ENCODE measurements at places on chromosomes 3 and 15.

GRCh38 chr3:69770976-69771634, 31.8 kb downstream of the MITF start:
- no peak for DNase-seq

DNA sequence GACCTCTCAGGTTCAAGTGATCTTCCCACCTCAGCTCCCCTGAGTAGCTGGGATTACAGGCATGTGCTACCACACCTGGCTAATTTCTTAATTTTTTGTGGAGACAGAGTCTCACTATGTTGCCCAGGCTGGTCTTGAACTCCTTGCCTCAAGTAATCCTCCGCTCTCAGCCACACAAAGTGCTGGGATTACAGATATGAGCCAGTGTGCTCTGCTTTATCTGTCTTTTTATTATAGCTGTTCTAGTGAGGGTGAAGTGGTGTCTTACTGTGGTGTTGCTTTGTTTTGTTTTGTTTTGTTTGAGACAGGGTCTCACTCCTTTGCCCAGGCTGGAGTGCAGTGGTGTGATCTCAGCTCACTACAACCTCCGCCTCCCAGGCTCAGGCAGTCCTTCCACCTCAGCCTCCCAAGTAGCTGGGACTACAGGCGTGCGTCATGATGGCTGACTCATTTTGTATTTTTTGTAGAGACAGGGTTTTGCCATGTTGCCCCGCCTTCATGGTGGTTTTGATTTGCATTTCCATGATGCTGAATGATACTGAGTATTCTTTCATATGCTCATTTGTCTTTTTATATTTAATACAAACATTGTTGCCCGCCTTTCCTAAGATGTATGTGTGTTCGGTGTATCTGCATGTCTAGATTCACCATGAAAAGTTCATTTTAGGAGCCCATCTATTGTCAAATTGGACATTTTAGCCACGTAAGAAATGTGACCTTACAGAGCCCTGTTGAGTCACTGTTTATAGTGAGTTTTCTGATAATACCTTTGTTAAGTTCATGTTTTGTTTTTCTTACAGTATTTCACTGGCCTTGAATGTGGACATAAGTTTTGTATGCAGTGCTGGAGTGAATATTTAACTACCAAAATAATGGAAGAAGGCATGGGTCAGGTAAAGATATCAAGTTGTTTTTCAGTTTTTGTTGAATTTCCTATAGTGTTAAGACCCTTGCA, 80.6 kb downstream of the ARIH1 start:
- no peak for DNase-seq

GRCh38 chr3:102098130-102098885, 249.0 kb downstream of the NFKBIZ start:
- DNase-seq = no peak

DNA sequence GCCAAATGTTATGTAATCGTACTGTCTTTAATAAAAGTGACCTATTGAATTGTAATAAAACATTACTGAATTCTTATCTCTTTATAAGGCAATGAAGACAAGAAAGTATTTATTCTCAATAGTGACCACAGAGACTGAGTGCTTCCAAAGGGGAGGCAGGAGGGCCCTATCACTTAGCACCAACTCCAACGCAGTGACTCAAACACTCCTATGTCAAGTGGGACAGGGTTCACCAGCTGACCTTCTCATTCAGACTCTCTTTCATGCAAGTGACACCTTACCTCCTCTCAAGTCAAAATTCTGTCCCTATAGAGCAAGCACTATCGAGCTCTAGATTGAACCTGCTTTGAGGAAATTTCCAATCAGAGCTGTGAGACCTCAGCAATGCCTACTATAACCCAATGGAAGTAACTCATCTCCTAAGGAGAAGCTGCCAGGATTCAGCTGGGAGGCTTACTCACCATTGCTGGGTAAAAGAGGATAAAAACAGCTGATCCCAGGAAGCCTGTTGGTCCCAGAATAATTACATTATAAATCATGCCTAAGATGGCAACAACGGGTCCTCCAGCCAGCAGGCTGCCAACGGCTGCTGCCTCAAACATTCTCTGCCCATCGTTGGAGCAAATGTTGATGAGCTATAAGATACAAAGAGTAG, 35.6 kb downstream of the ABCC5 start:
- DNase-seq = no peak

GRCh38 chr15:80906159-80906766, 83.4 kb downstream of the MESD start:
- no peak for DNase-seq

GRCh38 chr15:66555685-66556084, 10.1 kb downstream of the LCTL start:
- DNase-seq = no peak

GRCh38 chr15:101024073-101024695, 105.0 kb downstream of the LRRK1 start:
- DNase-seq = no peak

DNA sequence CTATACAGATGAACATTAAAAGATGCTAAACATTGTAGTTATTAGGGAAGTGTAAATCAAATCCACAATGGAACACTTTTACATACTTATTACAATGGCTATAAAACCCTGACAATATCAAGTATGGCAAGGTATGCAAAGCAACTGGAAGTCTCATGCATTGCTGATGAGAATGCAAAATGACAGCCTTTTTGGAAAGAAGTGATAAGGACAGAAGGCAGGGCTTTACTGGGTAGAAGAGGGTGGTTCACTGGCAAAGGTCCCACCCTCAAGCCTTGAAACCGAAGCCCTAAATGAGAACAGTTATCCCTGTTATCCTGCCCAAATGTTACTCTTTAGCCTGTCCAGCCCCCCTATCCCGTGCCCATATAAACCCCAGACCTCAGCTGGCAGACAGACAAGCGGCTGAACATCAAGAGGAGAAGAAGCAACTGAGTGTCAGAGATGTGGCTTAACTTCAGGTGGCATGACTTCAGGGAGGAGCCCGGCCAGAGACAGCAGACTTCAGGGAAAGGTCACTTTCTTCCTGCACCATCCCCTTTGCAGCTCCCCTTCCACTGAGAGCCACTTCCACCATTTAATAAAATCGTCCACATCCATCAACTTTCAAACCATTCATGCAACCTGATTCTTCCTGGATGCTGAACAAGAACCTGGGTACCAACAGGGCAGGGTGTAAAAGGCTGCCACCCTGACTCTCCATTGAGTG, 732 bp upstream of the GCSAM start:
- no peak for DNase-seq

DNA sequence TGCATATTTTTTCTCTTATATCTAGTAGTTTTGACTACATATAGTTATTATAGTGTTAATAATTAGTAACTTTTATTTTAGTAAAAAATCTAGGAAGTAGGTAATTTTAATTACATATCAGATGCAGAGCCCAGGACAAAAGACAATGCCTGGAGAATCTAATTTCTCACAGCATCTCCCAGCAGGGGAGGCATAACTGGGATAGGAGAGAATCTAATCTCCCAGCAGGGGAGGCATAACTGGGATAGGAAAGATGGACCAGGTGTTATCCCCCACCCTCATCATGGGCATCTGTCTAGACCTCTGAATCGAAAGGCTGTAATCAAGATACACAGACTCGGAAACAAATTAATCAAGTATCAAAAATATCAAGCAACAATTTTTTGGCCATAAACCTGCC, 58.2 kb downstream of the OSTN start:
- DNase-seq = no peak

- no peak for DNase-seq
Measured at GRCh38 chr15:51494411-51495314, 127.9 kb downstream of the DMXL2 start.

Data from CD4-positive, alpha-beta T cell treated with Interleukin-4 for 1 hour (primary cell).